ENCODE measurements at places on chromosomes 4 and X. TPM values are rescaled to one million over a fixed set of nuclear protein-coding genes. Genes with fewer than 3 reads are reported as not detected.

The GRIA3 gene
- not detected for polyA plus RNA-seq

The MED14 gene
- polyA plus RNA-seq: 16.2 TPM

- H3K4me1 ChIP-seq: peaks cover 45% of the 10 kb centered on the region
- peaks cover 27% of the 10 kb centered on the region for H3K36me3 ChIP-seq
- H3K4me3 ChIP-seq: no peak overlapping the region
These were observed 49.7 kb downstream of the ATP8A1 start for GRCh38 chr4:42607011-42607726.

GRCh38 chr4:123397144-123398065 lies 810 bp downstream of the SPRY1 start:
- H3K4me1 ChIP-seq: peaks cover 20% of the 10 kb centered on the region
- H3K27me3 ChIP-seq: no peaks in the 10 kb centered on the region
- peak overlapping the region; percentile 95 for H3K4me3 ChIP-seq
- peak; percentile 67 for DNase-seq

DNA sequence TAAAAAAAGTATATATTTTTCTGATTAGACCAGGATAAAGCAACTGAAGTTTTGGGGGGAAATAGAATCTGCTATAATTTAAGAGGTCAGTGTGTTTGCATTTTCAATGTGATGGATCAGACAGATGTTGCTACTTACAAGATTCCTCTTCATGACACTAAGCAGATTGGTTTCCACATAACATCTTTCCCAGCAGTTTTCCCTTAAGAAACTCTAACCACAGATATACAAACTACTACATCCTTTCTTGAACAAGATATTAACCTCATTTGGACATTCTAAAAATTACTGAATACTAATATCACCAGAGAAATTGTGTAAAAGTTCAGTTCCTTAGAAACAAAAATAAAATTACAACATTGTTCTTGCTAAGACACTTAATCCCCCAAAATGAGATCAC lies 106.7 kb upstream of the GUCY1A1 start:
- no peak overlapping the region for H3K27ac ChIP-seq
- no peak for DNase-seq
- no peaks in the 10 kb centered on the region for H3K4me1 ChIP-seq
- no peaks in the 10 kb centered on the region for H3K36me3 ChIP-seq
- H3K27me3 ChIP-seq: no peaks in the 10 kb centered on the region

- peaks cover 10% of the 10 kb centered on the region for H3K27me3 ChIP-seq
- H3K4me1 ChIP-seq: no peaks in the 10 kb centered on the region
- DNase-seq: no peak
These were observed 30.8 kb downstream of the ASB5 start for GRCh38 chr4:176238157-176238610.

- H3K4me3 ChIP-seq: no peak overlapping the region
- H3K36me3 ChIP-seq: peaks cover 19% of the 10 kb centered on the region
- no peaks in the 10 kb centered on the region for H3K4me1 ChIP-seq
These were observed 67.1 kb downstream of the CBR4 start for GRCh38 chr4:168942985-168943384.

GRCh38 chr4:148955564-148956297 lies 513.5 kb upstream of the NR3C2 start:
- no peaks in the 10 kb centered on the region for H3K36me3 ChIP-seq
- no peak for DNase-seq
- H3K4me3 ChIP-seq: no peak overlapping the region

DNA sequence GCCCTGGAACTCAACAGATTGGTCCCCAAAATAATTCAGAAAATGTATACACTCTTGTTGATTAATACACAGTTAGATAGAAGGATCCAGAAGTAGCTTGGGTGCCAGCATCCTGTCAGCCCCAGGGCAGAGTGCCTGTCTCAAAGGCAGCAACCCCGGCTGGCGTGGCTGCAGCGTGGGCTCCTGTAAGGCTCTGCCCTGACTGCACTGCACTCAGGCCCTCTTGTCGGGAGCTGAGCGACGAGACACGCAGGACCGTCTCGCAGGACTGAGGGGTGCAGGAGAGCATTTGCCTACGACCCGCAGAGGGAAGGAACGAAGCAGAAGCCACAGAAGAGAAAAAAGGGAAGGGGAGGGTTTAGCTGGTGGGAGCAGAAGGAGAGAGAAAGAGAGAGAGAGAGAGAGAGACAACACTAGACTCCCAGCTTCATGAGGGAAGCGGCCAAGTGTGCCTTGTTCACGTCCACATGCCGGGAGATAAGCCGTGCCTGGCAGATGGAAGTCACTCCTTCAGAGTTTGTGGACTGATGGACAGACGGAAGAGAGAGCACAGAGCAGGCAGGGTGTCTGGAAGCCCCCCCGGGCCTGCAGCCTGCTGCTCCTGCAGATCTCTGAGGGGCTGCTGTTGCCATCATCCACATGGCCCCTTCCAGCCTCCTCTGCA lies 38.7 kb upstream of the HELT start:
- H3K4me3 ChIP-seq: no peak overlapping the region
- H3K27me3 ChIP-seq: peaks cover 12% of the 10 kb centered on the region
- H3K4me1 ChIP-seq: no peaks in the 10 kb centered on the region
- no peak overlapping the region for H3K27ac ChIP-seq

DNA sequence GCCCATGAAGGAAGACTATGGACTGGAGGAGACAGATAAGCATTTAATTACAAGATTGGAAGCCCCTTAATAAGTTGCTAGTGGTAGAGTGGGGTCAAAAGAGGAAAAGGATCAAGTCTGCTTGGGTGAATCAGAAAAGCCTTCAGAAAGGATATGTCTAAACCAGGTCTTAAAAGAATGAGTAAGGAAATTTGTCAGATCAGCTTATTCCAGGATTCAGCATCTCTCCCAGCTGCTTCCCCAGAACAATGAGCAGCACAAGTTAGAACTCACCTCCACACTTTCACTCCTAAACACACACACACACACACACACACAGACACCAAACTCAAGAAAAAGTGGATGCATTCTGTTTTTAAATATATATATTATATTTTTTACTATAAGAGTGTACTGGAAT lies 166.5 kb downstream of the CPEB2 start:
- no peak overlapping the region for H3K27ac ChIP-seq
- no peak overlapping the region for H3K4me3 ChIP-seq
- peaks cover 10% of the 10 kb centered on the region for H3K36me3 ChIP-seq

DNA sequence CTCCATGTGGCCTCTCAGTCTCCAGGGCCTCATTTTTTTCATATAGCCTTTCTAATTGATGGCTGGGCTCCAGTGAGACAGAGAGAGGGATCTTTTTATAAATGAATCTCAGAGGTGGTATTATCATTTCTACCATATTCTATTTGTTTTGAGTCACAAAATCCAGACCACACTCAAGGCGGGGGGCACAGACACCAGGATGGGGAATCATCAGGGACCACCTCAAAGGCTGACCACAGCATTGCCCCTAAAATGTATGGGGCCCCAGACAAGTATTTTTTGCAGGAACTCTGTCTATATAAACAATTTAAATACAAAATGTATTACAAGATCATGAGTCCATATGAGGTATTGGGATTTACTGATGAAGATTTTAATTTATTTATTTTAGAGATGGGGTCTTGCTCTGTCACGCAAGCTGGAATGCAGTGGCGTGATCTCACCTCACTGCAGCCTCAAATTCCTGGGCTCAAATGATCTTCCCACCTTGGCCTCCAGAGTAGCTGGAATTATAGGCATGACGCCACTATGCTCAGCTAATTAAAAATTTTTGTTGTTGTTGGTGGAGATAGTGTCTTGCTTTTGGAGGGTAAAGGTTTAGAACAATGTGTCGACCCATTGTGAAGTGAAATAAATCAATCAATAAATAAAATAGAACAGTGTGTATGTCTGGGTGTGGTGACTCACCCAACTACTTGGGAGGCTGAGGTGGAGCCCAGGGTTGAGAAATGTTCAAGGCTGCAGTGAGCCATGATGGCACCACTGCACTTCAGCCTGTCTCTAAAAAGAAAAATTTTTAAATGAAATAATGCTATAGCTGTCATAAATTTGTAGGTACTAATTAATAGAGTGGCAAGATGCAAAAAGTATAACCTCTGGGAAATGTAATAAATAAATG lies 29.4 kb downstream of the WDR13 start:
- H3K4me3 ChIP-seq: no peak overlapping the region
- peaks cover 5% of the 10 kb centered on the region for H3K4me1 ChIP-seq
- no peak overlapping the region for H3K27ac ChIP-seq
- no peaks in the 10 kb centered on the region for H3K36me3 ChIP-seq

- no peaks in the 10 kb centered on the region for H3K4me1 ChIP-seq
- H3K27ac ChIP-seq: no peak overlapping the region
- no peak overlapping the region for H3K4me3 ChIP-seq
These were observed 78.8 kb downstream of the TMEM47 start for GRCh38 chrX:34578237-34578636.

DNA sequence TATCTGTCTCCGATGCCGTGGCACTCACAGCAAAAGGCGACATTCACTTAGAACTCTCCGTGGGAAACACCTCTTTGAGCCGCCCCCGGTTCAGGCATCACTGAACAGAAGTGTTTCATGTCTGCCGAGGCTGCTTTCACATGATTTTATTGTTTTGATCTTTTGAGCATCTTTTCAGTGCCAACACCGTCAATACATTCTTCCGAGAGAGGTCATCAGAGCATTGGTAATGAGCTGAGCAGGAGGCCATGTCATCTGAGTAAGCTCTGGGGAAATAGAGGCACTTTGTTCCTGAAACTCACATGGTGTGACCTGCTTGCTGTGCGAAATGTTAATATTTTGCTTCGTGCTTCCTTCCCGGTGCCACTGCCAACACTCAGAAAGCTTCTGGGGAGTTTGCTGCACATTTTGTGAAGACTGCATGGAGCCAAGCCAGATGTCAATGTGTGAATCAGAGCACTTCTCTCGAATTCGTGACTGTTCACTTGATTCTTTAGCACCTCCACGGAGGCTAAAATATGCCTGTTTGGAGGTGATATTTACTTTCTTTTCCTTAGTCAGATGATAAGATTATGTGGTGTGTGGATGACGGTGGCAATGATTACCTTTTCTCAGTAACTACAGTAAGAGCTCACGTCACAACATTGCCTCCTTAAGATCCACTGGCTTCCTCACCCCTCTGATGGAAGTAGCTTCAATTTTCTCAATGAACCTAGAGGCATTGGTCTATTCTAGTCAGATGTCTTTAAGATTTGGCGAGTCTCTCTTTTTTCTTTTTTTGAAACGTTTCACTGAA lies 222.3 kb upstream of the HS3ST1 start:
- no peak overlapping the region for H3K4me3 ChIP-seq
- no peak overlapping the region for H3K27ac ChIP-seq
- no peaks in the 10 kb centered on the region for H3K36me3 ChIP-seq
- DNase-seq: no peak
- no peaks in the 10 kb centered on the region for H3K4me1 ChIP-seq

DNA sequence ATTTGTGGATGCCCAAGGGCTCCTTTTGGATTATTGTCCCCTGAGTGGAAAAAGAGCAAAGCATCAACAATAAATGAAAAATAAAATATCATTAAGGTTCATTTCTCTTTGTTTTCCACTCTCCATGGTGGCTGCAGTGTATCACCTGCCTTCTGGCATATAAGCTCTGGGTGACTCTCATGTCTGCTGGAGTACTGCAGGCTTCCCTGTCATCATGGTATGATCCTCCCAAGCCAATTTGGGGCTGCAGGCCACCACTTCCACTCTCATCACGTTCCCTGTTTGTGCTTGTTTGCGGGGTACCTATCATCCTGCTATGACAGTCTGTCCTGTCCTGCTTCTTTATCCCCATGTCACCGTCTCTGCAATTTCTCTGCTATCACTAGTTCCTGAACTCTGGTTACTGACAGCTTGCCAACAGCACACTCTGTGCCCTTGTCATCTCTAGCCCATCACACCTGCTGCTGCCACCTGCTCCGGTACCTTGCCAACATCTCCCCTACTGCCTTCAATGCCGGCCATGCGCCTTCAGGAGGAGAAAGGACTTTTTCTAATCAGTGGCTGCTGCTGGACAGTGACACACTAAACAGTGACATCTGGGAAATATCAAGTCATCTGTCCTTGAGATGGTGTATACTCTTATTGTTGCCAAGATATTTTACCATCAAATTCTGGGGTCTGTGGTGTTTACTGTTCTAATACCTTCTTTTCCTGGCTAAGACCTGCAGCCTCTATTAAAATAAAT lies 23.0 kb upstream of the FGF5 start:
- H3K36me3 ChIP-seq: no peaks in the 10 kb centered on the region
- no peak overlapping the region for H3K4me3 ChIP-seq
- H3K27ac ChIP-seq: no peak overlapping the region

DNA sequence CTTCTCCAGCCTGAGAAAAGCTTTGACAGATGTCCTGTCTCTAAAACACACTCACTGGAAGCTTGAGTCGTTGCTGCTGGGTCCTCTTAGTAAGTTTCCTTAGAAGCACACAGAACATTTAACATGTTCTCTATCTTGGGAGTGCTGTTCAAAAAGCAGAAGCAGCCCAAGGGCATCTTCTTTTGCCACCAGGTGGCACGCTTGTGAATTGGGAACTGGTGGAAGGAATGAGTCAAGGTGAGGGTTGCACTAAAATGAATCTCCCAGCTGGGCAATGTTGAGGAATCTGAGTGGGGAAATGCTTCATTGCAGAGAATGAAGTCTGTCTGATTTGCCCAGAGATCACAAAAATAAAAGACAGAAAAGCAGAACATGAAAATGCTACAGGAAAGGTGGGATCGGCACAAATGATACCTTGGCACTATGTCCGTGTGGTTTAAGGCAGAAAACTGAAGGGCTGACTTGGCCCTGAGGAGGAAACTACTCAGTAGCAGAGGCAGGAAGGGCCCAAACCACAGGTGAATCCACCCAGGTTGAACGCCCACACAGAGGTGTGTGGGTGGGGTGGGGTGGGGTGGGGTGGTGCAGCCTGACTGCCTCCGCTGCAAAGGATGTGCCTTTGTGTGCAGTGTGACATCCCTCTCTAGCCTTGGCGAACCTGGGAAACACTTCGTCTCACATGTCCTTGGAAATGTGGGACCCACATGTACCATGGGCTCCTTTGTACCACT lies 26.0 kb downstream of the KIT start:
- DNase-seq: peak; percentile 49
- H3K27ac ChIP-seq: no peak overlapping the region
- H3K4me3 ChIP-seq: peak overlapping the region; percentile 39

DNA sequence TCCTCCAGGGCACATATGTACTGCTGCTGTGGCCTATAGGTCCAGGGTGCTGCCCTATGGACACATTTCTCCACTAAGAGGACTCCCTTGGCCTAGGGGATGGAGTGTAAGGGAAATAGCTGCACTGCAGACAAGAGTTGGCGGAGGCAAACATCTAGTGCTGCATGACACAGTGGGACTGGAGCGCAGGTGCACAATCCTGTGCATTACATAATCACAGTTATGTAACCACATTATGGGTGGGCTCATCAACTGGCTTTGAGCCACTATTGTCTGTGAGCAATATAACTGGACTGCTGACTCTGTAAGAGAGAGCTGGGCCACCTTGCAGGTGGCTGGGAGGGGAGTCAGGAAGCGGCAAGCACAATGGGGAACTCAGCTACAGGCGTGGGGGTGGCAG lies 3.2 kb upstream of the TIGD2 start:
- peaks cover 17% of the 10 kb centered on the region for H3K36me3 ChIP-seq
- peaks cover 27% of the 10 kb centered on the region for H3K4me1 ChIP-seq
- no peak overlapping the region for H3K4me3 ChIP-seq
- no peak overlapping the region for H3K27ac ChIP-seq
- no peak for DNase-seq
- peaks cover 4% of the 10 kb centered on the region for H3K27me3 ChIP-seq

GRCh38 chrX:96763608-96764007 lies 79.0 kb downstream of the DIAPH2 start:
- DNase-seq: no peak
- H3K4me1 ChIP-seq: peaks cover 8% of the 10 kb centered on the region
- H3K4me3 ChIP-seq: no peak overlapping the region
- H3K27ac ChIP-seq: no peak overlapping the region

GRCh38 chr4:150389896-150390530 lies 191.9 kb upstream of the MAB21L2 start:
- peaks cover 21% of the 10 kb centered on the region for H3K36me3 ChIP-seq
- no peaks in the 10 kb centered on the region for H3K27me3 ChIP-seq
- no peak overlapping the region for H3K4me3 ChIP-seq
- no peak for DNase-seq
- no peak overlapping the region for H3K27ac ChIP-seq

GRCh38 chr4:152220201-152220666 lies 315.7 kb downstream of the FBXW7 start:
- no peak for DNase-seq
- no peak overlapping the region for H3K27ac ChIP-seq
- no peak overlapping the region for H3K4me3 ChIP-seq
